ENCODE measurements at places on chromosomes 2 and 18.
A peak's percentile ranks its signal among the peaks of the same experiment; 100 is the strongest.

DNA sequence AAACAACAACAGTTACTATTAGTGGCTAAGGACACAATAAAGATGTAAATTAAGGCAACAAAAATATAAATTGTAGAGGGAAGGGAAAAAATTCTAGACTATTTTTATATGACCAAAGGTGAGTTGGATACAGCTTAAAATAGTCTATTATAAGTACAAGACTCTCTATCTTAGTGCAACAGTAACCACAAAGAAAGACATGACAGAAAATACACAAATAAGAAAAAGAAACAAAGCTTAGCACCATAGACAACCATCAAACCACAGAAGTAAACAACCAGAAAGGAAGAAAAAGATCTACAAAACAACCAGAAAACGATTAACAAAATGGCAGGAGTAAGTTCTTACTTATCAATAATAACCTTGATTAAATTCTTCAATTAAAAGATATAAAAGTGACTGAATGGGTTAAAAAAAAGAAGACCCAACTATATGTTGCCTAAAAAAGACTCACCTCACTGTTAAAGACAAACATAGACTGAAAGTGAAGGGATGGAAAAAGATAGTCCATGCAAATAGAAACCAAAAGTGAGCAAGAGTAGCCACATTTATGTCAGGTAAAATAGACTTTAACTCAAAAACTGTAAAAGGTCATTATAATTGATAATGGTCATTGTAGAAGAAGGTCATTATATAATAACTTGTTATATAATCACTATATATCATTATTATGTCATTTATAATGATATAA lies 62.5 kb downstream of the USP40 start:
- DNase-seq: no peak

- DNase-seq: no peak
Measured at GRCh38 chr2:16664809-16665747, 556 bp downstream of the CYRIA start.

DNA sequence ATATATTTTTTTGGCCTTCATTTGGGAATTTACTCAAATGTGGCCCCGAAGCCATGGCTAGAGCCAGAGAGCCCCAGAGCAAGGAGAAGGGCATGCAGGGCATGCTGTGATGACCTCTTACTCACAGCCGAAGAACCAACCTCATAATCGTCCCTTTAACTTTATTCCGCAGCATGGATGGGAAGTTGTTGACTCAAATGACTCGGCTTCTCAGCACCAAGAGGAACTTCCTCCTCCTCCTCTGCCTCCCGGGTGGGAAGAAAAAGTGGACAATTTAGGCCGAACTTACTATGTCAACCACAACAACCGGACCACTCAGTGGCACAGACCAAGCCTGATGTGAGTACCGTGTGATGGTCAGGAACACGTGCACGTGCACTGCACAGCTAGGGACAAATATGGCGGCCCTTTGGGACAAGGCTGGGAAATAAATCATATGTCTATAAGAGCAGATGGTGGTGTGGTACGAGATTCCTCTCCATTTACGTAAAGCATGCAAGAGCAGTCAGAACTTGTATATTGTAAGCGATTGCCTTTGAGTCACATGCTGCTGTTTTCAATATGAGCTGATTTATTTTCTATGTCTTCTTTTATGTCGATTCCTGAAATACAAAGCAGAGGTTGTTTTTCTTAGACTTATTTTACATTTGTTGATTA lies 280.9 kb downstream of the NEDD4L start:
- no peak for DNase-seq

- DNase-seq: no peak
Measured at GRCh38 chr2:24497685-24498084, 6.6 kb downstream of the NCOA1 start.

- DNase-seq: no peak
Measured at GRCh38 chr2:62653582-62654422, 51.7 kb upstream of the EHBP1 start.

DNA sequence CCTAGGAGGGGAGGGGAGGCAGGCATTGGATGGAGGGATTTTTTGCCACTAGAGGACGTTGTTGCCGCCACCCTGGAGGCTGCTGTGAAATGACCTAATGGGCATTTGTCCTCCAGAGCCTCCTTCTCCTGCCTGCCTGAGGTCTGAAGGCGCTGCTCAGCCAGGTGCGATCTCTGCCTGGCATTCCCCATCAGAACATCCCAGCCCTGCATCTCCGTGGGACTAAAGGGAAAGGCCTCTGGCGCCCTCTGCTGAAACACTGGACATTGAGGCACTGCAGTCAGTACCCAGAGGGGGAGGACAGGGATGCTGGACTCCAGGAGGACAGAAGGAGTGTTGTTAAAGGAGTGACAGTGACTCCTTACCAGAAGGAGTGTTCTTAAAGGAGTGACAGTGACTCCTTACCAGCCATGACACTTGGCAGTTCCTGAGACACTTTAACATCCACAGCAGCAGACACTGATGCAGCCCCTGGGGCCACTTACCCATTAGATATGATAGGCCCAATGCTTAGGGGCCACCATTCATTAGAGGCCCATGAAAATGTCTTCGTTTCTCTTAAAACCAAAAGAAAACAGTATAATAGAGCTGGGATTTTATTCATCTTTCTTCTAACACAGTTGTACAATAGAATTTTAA lies 17.0 kb downstream of the THNSL2 start:
- DNase-seq: peak; percentile 0

- no peak for DNase-seq
Measured at GRCh38 chr2:143974262-143974661, 545.7 kb downstream of the ZEB2 start.

GRCh38 chr18:8946066-8946838 lies 156.2 kb upstream of the NDUFV2 start:
- DNase-seq: no peak

- DNase-seq: no peak
Measured at GRCh38 chr18:59911600-59911999, 11.8 kb downstream of the PMAIP1 start.

GRCh38 chr18:62384610-62385097 lies 59.5 kb downstream of the TNFRSF11A start:
- no peak for DNase-seq

- no peak for DNase-seq
Measured at GRCh38 chr18:57062844-57063243, 84.0 kb upstream of the BOD1L2 start.

GRCh38 chr2:42921147-42921520 lies 128.8 kb upstream of the HAAO start:
- no peak for DNase-seq

DNA sequence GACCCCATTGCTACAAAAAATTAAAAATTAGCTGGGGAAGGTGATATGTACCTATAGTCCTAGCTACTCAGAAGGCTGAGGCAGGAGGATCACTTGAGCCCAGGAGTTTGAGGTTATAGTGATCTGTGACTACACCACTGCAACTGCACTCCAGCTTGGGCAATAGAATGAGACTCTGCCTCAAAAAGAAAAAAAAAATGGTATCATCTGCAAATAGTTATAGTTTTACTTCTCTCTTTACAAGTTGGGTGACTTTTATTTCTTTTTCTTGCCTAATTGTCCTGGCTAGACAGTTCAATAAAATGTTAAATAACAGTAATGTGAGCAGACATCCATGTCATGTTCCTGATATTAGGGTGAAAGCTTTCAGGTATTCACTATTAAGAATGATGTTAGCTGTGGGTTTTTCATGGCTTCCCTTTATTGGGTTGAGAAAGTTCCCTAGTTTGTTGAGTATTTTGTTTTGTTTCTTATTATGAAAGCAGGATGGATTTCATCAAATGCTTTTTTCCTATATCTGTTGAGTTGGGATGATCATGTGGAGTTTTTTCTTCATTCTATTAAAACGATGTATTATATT lies 24.9 kb upstream of the ACOXL start:
- no peak for DNase-seq

DNA sequence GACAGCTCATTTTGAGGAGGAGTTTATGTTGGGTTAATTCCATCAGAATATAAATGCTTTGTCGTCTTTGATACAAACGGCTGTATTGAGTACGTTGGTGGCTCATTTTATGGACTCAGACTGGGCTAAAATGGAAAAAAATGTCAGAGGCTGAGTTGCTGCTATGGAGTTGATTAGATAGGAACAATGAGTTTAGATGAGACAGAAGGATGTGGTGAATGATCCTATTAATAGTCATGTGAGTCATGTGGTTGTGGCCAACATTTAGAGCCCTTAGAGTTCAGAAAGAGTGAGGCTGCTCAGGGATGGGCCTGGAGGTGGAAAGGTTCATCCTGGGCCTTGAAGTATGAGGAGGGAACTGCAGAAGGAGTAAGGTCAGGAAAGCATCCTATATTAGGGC lies 434.2 kb downstream of the MEIS1 start:
- no peak for DNase-seq

DNA sequence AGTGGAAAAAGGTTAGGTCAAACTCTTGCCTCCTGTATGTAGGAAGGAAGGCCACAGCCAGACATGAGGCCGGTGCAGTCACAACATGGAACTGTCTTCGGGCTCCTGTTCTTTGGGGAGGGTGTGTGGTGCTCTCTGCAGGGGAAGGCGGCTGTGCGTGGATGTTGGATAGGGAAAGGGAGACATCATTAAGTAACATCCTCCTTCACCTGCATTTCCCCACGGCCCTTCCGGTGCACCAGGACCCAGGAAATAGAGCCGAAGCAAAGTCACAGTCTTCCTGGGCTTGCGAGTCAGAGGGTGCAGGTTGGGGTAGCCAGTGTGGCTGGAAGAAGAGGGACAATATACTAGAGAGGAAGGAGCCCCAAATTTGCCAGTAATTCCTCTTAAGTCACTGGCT lies 78.9 kb upstream of the SMAD7 start:
- DNase-seq: no peak

DNA sequence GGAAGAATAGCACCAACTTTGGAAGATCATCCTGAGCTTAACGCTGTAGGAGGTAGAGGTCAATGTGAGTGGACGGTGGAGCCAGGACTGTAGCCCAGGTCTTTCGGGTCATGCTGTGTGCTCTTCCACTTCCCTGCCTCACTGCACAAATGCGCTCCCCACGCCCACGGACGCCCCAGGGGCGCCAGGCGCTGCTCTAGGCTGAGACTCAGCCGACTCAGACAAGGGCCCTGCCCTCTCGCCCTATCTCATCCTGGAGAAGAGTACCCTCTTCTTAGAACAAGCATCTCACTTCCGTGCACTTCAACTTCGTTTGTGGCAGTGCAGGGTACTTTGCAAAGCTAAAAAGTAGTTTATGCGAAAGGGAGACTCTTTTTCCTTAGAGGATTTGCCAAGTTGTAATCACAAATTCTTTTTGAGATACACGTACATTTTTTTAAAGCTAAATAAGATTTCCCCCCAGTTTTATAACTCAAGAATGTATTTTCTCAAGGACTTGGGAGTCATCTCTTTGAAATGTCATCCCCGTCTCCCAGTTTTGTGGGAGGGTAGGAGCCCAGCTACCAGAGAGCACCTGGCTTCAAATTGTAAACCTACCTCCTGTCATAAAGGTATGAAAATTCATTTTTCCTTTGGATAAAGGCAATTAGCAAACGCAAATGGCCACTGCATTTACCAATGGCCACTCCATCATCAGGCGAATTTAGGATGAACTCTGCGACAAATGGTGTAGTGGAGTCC lies 1.2 kb upstream of the PRELID3A start:
- no peak for DNase-seq

GRCh38 chr2:15694589-15694986 lies 102.9 kb downstream of the DDX1 start:
- no peak for DNase-seq

GRCh38 chr2:84999553-84999955 lies 28.6 kb downstream of the KCMF1 start:
- no peak for DNase-seq

- peak; percentile 89 for DNase-seq
Measured at GRCh38 chr18:6543330-6543908, 128.7 kb upstream of the L3MBTL4 start.

DNA sequence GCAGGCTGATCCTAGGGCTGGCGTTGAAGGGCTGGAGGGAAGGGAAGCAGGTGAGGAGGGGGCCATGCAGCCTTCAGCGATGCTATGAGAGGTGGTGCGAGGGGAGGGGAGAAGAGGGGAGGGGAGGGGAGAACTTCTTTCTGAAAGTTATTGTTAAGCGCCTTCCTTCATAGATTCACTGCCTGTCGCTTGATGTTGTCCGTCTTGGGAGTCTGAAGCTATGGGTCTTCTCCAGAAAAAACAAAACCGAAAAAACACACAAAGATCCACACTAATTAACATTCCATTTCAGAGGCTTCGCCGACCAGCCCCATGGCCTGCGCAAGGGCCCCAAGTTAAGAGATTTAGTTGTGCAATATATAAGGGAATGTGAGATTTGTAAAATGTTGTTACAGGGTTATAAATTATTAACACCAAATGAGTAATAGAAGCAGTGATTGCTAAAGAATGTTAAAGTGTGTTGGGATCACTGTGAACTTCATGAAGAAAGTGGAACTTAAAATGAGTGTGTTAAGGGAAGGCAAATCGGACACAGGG lies 758 bp downstream of the CFAP221 start:
- no peak for DNase-seq

DNA sequence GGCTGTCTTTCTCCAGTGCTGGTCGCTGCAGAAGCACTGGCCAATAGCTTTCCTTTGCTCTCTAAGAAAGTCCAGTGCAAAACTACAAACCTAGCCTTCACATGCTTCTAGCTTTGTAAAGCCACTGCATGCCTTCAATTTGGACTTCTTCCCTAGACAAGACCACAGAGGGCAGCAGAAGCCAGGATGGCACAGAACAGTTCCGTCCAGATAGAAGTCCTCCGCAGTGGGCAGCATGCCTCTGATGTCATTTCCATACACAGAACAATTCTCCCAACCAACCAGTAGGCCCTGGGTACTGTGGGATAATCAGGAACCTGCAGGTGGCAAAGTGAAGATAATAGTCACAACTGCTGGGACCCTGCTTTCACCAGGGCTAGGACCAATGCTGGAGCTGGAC lies 3.3 kb downstream of the ST6GAL2 start:
- no peak for DNase-seq

DNA sequence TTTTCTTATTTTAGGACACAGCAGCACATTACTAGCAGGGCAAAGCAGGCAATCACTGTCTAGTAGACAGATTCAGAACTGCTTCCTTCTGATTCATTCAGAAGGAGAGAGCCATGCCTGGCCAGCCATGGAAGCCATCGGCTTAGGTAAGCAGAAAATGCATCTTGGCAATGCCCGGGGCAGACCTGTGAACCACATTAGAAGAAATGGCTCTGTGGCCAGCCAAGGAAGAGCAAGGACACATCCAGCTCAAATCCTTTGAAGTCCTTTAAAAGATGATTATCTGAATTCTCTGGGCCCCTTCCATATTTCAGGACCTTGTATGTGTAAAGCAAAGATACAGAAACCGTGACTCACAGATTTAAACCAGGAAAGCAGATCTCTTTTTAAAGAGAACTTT lies 227.4 kb downstream of the PID1 start:
- DNase-seq: no peak

Measured in NCI-H510A treated with DMSO at 0.1 percent for 48 hours (cell line).